HS-27A (cell line): ENCODE measurements at places on chromosomes 7 and 10.
A peak's percentile ranks its signal among the peaks of the same experiment; 100 is the strongest.

DNA sequence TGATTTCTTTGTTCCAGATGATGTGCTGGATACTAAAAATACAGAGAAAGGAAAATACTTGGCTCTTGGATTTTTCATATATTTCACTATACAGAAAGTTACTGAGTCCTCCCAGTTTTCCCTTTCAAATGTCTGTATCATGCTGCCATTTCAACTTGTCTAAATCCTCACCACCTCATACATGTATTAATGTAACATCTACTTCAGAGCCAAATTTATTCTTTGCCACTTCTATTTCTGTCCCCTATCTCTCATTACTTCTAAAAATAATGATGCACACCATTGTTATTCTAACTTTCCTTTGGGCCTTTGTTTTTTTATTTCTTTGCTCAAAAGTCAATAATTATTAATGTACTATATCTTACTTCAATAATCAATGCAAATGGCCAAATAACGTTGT is 312.2 kb downstream of the MAGI2 start:
- no peak for DNase-seq

DNA sequence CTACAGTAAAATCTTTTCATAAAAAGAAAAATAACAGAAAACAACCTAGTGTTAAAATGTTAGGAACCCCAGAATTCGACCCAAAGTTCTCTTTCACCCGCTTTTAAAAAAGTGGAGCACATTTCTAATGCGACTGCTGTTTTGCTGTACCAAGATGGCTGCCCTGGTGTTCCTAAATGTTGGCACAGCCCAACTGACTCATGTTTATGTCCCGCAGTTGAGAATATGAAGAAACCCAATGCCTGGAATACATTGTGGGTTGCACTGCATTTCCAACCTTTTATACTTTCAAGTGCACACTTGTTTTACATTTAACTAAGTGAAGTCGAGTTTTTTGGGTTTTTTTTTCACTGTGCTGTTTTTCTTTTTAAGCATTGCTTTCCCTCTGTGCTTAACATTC is 944 bp downstream of the STEAP1B start:
- DNase-seq, result no peak

- DNase-seq, result no peak
These were observed 290.8 kb upstream of the BMPER start for GRCh38 chr7:33614357-33615117.

DNA sequence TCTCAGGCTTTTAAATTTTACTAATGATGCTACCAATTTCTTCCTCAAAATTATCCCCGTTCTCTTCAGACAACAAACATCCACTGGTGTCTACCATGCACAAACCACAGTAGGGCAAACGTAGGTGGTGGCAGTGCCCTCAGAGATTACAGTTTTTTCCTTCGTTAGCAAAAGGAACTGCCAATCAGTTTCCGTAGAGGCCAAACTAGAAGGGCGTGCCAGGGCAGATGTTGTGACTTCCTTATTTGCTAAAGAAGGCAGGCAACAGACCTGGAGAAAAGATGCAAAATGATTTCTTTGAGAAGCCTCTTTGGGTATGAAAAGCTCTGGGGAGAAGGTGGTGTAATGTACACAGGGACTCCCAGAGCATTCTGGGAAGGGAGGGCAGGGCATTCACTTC is 7.6 kb upstream of the FAM180A start:
- DNase-seq, result no peak

DNA sequence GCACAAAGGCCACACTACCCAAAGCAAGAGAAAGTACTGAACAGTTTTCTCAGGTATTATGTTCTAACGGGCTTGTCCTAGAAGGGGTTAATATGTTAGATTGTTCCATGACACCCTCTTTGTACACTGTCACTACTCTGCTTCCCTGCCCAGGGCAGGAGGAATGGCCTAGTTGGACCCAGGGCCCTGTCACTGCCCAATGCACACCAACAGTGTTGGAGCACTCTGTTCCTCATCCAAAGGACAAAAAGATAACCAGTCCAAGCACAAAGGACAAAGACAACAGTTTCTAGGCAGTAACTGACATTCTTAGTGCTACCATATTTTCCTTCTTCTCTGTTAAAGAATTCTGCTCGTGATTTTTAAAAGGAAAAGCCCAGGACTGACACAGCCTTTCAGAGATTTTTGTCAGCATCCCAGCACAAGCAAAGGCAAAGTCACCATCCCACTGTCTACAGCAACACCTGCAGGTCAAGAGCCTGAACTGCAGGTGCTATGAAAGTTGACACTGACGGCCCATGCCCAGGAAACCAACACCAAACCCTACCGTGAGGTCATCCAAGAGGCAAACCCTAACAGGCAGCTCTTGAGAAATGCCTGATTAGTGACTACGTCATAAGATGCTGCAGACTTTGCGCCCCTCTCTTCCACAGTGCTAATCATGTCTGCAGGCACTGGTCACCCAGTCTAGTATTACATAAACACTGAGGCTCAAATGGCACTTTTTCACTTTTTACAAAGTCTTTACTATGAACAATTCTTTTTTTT is 13.2 kb downstream of the NUDCD3 start:
- DNase-seq, result peak; percentile 30

GRCh38 chr10:106255111-106255678 is 909.3 kb downstream of the SORCS1 start:
- DNase-seq, result no peak

GRCh38 chr7:102810916-102811315 is 62.1 kb downstream of the FAM185A start:
- DNase-seq, result no peak

DNA sequence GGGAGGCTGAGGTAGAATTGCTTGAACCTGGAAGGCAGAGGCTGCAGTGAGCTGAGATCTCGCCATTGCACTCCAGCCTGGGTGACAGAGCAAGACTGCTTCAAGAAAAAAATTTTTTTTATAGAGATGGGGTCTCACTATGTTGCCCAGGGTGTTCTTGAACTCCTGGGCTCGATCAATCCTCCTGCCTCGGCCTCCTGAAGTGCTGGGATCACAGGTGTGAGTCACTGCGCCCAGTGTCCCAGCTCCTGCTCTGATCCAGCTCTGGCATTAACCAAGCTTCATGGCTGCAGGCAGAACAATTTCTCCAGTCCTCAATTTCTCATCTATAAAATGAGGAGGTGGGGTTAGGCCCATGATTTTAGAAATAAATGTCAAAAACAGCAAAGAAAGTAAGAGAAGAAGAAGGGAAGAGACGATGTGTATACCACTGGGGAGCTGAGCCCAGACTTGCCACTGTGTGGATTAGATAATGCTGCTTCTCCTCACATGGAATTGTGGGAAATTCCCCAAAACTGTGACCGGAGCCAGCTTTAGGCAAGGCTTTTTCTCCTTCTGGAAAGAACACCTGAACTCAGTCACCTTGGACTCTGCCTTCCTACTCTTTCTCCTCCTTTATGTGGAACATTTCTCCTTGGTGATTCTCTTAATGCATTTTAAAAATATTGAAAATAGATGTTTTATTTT is 25.5 kb downstream of the IL15RA start:
- no peak for DNase-seq

GRCh38 chr7:148182264-148182663 is 408.3 kb upstream of the C7orf33 start:
- DNase-seq, result no peak

- DNase-seq, result peak; percentile 19
These were observed 424.3 kb downstream of the RPS24 start for GRCh38 chr10:78457804-78458482.

GRCh38 chr10:77726301-77726700 is 88.7 kb upstream of the KCNMA1 start:
- no peak for DNase-seq

DNA sequence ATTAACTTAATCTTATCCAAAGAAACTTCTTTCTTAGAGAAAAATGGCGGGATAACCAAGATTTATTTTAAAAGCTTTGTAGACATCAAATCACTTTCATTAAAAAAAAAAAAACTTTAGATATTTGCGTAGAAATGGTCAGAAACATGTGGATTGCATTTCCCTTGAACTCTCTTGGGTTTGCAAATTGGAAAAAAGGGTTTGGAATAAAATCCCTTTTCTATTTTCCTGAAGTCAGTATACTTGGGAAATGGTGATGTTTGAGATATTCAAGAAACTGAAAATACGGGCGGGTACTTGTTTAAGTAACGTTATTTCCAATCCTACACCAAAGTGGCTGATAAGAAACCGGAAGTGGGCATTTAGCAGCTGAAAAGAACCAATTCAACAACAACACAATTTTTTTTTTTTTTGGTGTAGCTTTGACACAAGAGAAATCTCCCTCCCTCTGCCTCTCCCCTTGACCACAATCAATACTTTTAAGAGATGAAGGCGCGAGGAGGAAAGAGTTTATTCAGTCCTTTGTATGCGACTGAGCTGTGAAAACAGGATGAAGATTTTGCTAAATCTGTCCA is 13.7 kb upstream of the GFRA1 start:
- DNase-seq, result no peak

GRCh38 chr7:14085901-14086300 is 96.4 kb upstream of the ETV1 start:
- no peak for DNase-seq

GRCh38 chr10:3932597-3933375 is 147.8 kb upstream of the KLF6 start:
- DNase-seq, result no peak

DNA sequence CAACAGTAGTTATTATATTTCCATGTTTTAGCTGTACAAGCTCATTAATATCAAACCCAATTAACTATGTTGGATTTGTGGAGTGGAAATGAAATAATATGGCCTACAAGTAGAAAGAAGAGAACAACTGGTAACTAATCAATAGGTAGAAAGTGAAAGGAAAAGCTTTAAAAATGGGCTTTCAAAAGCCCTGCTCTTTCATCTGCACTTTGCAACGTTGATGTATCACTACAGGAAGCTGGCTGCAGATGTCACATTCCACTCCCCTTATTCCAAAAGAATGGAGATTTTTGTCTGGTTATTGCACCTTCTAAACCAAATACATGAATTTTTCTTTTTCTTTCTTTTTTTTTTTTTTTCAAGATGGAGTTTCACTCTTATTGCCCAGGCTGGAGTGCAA is 11.7 kb upstream of the MKI67 start:
- DNase-seq, result no peak

- DNase-seq, result no peak
These were observed 84.8 kb downstream of the FAM53B start for GRCh38 chr10:124659380-124659779.
